ENCODE measurements at places on chromosomes 2 and 18. TPM values are rescaled to one million over a fixed set of nuclear protein-coding genes. Genes with fewer than 3 reads are reported as not detected.
A peak's percentile ranks its signal among the peaks of the same experiment; 100 is the strongest.

AMER3 gene
- not detected for total RNA-seq

IL1R2 gene
- total RNA-seq = 12.0 TPM

DNA sequence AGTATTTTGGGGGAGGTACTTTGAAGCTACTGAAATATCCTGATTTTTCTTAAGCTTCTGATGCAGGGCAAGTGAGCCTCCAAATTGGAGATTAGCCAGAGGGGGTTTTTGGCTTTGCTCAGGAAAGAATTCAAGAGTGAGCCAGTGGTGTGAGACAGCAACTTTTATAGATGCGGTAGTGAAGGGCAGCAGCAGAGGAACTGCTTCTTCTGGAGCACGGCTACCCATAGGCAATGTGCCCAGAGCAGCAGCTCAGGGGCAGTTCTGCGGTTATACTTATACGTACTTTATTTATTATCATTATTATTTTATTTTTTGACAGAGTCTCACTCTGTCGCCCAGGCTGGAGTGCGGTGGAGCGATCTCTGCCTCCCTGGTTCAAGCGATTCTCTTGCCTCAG lies 19.8 kb upstream of the NT5DC4 start:
- DNase-seq = no peak

- DNase-seq = no peak
Observed at GRCh38 chr2:95220449-95220848, 13.1 kb downstream of the ZNF892 start.

GRCh38 chr2:237901932-237902850 lies 42.8 kb downstream of the RAMP1 start:
- DNase-seq = no peak

DNA sequence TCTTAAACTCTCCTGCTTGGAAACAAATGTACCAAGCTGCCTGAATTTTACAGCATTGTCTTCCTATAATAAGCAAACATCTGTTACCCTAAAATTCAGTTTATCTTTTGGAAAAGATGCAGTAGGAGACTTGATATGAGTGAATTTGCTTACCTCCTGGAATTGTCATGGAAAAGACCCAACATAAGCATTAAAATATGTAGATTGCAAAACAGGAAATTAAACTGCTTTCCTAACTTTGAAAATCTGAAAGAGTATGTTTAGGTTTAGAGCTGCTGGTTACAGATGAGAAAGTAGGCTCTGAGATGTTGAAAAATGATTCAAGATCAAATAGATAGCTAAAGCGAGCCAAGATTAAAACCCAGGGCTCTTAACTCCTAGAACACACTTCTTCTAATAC lies 316.5 kb downstream of the SOX11 start:
- no peak for DNase-seq

DNA sequence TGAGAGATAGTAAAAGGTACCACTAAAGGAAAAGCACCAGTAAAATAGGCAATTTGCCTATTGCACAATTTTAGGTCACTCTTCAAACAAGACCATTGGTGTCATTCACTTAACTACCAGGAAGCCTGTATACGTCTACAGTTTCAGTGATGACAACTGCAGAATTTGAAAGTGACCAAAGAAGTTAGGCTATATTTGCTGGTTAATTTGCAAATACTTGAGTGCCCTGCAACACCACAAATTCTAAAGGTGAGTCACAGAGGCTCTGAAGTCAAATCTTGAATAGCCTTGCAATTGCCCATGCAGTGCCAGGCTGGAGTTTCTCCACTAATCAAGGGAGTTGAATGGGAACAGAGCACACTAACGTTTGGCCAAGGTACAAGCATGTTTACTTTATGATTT lies 128.7 kb upstream of the CCDC68 start:
- DNase-seq = no peak

- DNase-seq = no peak
Observed at GRCh38 chr18:44848644-44849335, 168.1 kb downstream of the SETBP1 start.

PRKAG3 gene
- total RNA-seq = not detected

- DNase-seq = no peak
Observed at GRCh38 chr2:191916826-191917225, 69.9 kb upstream of the CAVIN2 start.

DNA sequence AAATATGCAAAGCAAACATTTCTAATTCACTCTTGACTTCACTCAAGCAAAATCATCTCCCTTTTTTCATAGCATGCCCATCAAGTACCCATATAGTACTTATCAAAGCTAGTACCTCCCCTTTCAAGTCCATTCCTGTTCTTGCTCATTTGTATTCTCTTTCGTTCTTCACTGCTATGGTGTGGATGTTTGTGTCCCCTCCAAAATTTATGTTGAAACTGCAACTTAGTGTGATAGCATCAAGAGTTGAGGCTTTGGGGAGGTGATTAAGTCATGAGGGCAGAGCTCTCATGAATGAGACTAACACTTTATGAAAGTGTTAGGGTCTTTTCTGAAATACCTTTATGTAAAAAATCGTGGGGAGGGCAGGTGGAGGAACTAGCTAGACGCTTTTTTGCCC lies 52.9 kb downstream of the RNU4ATAC start:
- DNase-seq = no peak

- no peak for DNase-seq
Observed at GRCh38 chr2:11753886-11754699, 7.7 kb downstream of the LPIN1 start.

BOLL gene
- total RNA-seq = not detected

- no peak for DNase-seq
Observed at GRCh38 chr18:34251919-34252318, 27.2 kb upstream of the NOL4 start.

DNA sequence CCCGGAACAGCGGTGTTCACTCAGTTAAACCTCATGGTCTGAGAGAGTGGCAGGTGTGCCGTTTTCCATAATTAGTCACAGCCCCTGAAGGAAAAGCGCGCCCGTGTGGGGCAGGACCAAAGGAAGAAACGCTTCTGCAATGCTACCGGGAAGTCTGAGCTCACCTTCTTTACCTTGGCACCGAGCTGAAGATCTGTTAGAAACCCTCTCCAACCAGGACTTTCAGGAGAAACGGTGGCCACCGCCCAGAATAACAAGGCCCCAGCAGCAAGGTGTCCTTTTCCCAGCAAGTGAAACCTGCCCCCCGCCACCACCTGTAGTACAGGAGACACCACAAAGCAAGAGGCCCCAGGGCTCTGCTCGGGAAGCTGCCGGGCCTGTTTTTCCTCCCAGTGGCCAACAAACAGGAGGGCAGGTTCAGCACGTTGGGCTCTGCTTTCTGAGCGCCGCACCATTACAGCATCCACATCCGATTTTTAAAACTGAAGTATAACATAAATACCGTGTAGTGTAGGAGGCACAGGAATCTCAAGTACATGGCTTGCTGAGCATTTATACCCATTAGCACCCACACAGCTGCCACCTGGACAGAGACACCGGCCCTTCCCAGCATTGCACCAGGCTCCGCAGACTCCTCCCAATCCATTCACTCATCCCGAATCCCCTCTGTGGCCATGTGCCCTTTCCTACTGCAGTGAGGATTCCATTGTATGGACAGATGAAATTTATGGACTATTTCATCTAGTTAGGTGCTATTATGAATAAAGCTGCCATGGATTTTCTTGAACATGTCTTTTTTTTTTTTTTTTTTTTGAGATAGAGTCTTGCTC lies 121.8 kb upstream of the RIOK3 start:
- DNase-seq = no peak

DAW1 gene
- not detected for total RNA-seq

- peak; percentile 78 for DNase-seq
Observed at GRCh38 chr2:241636182-241637017, 558 bp downstream of the THAP4 start.

CRYBA2 gene
- not detected for total RNA-seq

LPIN2 gene
- 58.9 TPM for total RNA-seq

DNA sequence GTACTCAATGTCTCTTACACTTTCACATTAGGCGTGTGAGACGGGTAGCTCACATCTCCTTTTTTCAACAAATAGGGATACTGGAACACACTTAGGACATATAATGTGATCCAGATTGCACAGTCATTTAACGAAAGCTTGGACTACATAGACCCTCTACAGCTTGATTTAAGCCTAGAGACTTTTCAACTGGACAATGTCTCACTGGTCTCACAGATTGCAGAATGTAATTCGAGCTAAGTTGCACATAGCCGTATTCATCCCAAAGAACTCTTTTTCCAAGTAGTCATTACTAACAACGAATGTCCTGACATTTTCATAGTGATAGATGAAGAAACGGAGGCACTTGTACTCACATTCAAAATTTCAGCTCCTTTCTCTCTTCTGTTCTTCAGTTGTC lies 612.1 kb downstream of the ZEB2 start:
- no peak for DNase-seq

GPR17 gene
- not detected for total RNA-seq

MEP1B gene
- 1.3 TPM for total RNA-seq

GRCh38 chr18:58520969-58521368 lies 107.9 kb downstream of the ALPK2 start:
- no peak for DNase-seq

GRCh38 chr2:194443926-194444325 lies 1213.1 kb upstream of the SLC39A10 start:
- DNase-seq = no peak

TRIM43 gene
- not detected for total RNA-seq

KCNK3 gene
- total RNA-seq = 0.43 TPM

B3GNT7 gene
- total RNA-seq = 1.6 TPM

- no peak for DNase-seq
Observed at GRCh38 chr18:22303927-22304326, 113.8 kb downstream of the CTAGE1 start.

- no peak for DNase-seq
Observed at GRCh38 chr2:112173646-112174319, 35.6 kb downstream of the FBLN7 start.

IHH gene
- 4.9 TPM for total RNA-seq

KCNG2 gene
- not detected for total RNA-seq

GRCh38 chr18:49399003-49399402 lies 61.4 kb downstream of the DYM start:
- no peak for DNase-seq

- DNase-seq = no peak
Observed at GRCh38 chr2:129062146-129062912, 743.7 kb upstream of the HS6ST1 start.

ERFE gene
- total RNA-seq = not detected

IKZF2 gene
- total RNA-seq = 1.8 TPM

DNA sequence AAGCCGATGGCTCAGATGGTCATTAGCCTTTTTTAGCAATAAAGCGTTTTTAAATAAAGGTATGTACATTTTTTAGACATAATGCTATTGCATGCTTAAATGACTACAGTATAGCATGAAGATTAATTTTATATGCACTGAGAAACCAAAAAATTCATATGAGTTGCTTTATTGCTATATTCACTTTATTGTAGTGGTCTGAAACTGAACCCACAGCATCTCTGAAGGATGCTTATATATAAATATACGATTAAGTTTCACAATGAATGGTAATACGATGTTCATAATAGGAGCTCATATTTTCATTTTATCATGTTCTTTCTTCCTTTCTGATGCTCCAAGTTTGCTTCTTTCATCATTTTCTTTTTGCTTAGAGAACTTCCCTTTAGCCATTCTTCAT lies 132.8 kb downstream of the DNAH6 start:
- no peak for DNase-seq

MTX2 gene
- total RNA-seq = 7.6 TPM

GRCh38 chr2:41489638-41490037 lies 558.2 kb upstream of the PKDCC start:
- DNase-seq = no peak

TLX2 gene
- 0.08 TPM for total RNA-seq

SH2D6 gene
- total RNA-seq = 3.1 TPM

SCN7A gene
- 0.73 TPM for total RNA-seq

ANKRD29 gene
- 0.33 TPM for total RNA-seq

DLGAP1 gene
- 0.48 TPM for total RNA-seq

CPLX4 gene
- not detected for total RNA-seq

NT5C1B gene
- total RNA-seq = not detected

GRCh38 chr2:112926707-112927106 lies 15.7 kb downstream of the IL37 start:
- no peak for DNase-seq

CCDC68 gene
- 4.6 TPM for total RNA-seq

- DNase-seq = peak; percentile 75
Observed at GRCh38 chr2:137947728-137948336, 16.4 kb upstream of the HNMT start.

GRCh38 chr2:194003911-194004310 lies 1653.1 kb upstream of the SLC39A10 start:
- no peak for DNase-seq
